ENCODE measurements at places on chromosomes 7 and 10. TPM values are rescaled to one million over a fixed set of nuclear protein-coding genes. Genes with fewer than 3 reads are reported as not detected.

DNA sequence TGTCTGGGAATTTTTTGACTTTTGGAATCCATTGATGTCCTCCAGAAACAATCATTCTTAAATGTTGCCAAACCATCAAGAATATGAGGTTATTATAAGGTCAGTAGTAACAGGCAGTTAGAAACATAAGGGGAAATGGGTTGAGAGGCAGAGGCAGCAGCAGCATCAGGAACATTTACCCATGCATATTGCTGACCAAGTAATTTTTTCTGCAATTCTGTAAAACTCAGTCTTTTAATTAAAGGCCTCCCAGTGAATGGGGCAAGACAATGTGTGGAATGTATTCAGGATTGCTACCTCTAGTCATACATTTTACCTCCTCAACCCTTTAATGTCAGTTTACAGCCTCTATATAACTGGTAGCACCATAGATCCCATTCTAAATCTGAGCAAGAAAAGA is 66.5 kb upstream of the SKAP2 start:
- DNase-seq: no peak

GRCh38 chr7:80135309-80136104 is 876 bp downstream of the GNAI1 start:
- no peak for DNase-seq

GRCh38 chr10:127376071-127376470 is 173.0 kb upstream of the NPS start:
- no peak for DNase-seq

DNA sequence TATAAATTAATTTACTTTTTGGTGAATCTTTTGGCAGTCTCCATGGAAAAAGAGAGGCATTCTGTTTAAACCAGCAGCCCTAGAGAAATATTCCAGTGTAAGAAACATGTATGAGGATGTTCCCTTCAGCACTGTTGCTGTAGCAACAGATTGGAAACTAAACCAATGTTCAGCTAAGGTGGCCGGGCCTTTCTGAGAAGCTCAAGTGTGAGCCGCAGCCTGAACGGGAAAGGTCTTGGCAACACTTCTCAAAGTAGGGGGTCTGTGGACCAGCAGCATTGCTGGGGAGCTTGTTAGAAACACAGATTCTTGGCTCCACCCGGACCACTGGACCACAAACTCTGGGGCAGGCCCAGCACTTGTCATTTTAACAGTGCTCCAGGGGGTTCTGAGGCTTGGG is 36.2 kb downstream of the RAMP3 start:
- DNase-seq: no peak

- DNase-seq: no peak
Observed at GRCh38 chr7:33868166-33868565, 37.2 kb upstream of the BMPER start.

- no peak for DNase-seq
Observed at GRCh38 chr7:44188480-44189225, 586 bp downstream of the GCK start.

TMEM236 gene
- 0.05 TPM for total RNA-seq

ZNF277 gene
- total RNA-seq: 20.2 TPM

CHST3 gene
- 24.5 TPM for total RNA-seq

All from neural crest cell (in vitro differentiated cells).